ENCODE measurements at places on chromosomes 2 and 18.

- no peak for DNase-seq
Measured at GRCh38 chr2:45882707-45883602, 231.5 kb downstream of the PRKCE start.

GRCh38 chr2:215548714-215549113 lies 112.8 kb upstream of the FN1 start:
- DNase-seq, result no peak

DNA sequence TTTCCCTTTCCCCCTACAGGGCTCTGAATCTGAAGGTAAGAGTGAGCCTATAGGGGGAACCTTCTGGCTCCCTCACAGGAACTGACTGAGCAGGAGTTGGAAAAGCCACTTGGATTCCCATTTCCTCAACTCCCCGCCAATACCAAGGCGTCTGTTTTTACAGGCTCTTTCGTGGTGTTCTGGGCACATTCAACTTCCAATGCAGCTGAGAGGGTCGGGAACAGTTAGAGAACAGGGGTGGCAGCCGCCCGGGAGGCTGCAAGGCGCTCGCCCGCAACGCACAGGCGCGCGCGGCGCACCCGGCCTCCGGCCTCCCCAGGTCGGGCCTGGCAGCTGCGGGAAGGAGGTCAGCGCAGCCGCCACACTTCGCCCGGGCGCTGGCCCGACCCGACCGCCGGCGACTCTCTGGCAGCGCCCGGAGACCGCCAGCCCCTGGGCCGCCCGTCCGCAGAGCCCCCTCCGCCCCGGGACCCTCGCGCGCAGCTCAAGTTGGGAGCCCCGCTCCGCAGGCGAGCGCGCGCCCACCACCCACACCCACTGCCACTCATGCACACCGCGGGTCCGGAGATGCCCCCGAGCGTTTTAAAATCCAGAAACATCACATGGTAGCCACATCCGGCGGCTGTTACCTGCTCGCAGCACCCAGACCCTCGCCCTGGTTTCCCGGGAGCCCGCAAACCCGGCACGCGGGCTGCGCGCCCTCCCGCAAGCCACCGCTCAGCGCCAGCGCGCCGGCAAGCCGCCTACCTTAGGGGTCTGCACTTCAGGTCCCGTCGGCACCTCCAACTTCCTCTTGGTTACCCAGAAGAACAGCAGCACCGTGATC lies 816 bp downstream of the GALNT14 start:
- DNase-seq, result no peak

- DNase-seq, result no peak
Measured at GRCh38 chr2:26838121-26838906, 9.6 kb upstream of the DPYSL5 start.

- DNase-seq, result no peak
Measured at GRCh38 chr2:142495141-142495540, 364.3 kb upstream of the LRP1B start.

- no peak for DNase-seq
Measured at GRCh38 chr2:127427376-127428056, 9.3 kb downstream of the PROC start.

GRCh38 chr2:169828141-169828811 lies 1.0 kb downstream of the UBR3 start:
- DNase-seq, result peak; percentile 12

GRCh38 chr18:75607701-75608100 lies 180.2 kb upstream of the SMIM21 start:
- no peak for DNase-seq

DNA sequence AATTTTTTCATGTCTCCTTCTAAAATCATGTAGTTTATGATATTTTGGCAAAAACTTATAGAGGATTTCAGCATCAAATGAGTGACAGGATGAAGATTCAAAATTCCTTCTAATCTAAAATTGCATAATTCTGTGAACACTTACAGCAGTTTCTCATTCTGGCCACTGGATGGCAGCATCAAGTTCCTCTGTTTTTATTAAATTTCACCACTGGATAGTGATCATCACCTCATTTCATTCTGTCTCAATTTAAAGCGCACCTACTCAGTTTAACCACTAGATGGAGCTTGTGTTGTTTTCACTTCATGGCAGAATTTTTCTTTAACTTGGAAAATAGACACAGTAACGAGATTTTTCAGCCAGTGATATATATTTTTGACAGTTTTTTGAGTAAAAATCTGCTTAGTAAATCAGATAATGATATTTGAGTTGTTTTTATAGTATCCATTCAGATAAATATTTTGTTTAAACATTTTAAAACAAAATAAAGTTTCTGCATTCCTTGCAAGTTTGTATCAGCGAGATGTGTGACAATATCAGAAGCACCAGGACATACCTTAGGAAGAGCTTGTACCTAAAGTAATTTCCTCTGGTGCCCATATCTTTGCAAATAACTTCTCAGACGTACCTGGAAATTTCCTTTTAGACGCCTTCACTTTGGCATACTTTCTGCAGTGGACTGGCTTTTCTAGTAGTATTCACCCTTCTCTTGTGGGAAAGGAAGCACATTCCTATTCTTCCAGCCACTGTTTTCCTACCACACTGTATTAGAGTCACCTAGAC lies 94.7 kb upstream of the ARHGAP15 start:
- peak; percentile 72 for DNase-seq

- DNase-seq, result peak; percentile 33
Measured at GRCh38 chr2:200447139-200447855, 62.6 kb downstream of the KCTD18 start.

DNA sequence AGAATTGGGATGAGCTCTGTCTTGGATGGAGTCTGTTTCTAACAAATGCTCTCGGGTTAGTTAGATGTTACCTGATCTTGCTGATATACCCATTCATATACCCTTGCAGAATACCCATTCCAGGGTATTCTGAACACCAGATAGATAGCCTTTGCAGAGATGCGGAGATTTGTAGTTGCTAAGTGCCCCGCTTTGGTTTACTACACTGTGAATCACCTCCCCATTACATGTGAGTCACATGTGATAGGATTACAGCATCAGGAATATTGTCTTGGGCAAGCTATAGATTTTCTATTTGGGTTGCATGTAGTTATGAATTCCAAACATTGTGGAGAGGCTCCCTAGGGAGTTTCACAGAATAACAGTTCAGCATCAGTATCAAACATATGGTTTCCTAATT lies 3.8 kb downstream of the VSNL1 start:
- no peak for DNase-seq

GRCh38 chr18:55265984-55266383 lies 306.7 kb upstream of the CCDC68 start:
- DNase-seq, result no peak

DNA sequence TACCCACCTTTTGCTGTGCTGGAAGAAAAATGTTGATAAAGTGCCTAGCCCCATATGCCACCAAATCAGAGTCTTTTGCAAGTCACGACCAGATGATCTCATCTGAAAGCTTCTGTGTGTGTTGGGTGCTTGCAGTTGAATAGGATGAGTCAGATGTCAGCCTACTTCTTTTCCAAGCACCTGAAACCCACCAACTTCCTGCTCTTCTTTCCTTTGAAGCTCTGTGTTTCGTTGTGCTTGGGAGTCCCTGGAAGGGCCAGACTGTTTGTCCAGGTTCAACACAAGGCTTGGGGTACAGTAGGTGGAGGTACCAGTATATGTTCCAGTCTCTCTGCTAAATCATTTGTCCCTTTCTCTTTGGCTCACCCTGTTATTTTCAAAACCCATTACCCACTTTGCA lies 36.8 kb upstream of the LCLAT1 start:
- DNase-seq, result no peak

- peak; percentile 83 for DNase-seq
Measured at GRCh38 chr18:44625386-44625785, 55.3 kb upstream of the SETBP1 start.

DNA sequence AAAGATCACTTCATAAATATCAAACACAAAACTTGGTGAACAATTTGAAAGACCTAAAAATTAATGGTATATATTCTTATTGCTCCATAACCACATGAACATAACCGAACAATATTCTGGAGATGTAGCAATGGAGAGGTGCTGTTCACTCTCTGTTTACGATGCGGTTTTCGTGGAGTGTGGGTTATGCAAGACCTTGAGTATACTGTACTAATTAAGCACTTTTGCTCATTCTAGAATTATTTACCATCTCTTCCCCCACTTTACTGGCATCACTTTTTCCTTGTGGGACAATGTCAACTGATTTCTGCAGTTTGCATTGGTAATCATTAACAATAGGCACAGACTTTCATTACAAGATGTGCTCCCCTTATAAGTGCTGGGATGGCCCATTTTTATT lies 97.6 kb downstream of the RAPH1 start:
- no peak for DNase-seq

GRCh38 chr2:133940134-133940533 lies 313.7 kb upstream of the MGAT5 start:
- no peak for DNase-seq

GRCh38 chr2:85019121-85019520 lies 48.2 kb downstream of the KCMF1 start:
- no peak for DNase-seq

All from NCI-H2171 (cell line).